Breast epithelium (tissue), 4 donors: ENCODE measurements at places on chromosomes 7 and 10.

- DNase-seq, result no peak
Observed at GRCh38 chr10:33142295-33142694, 184.3 kb upstream of the ITGB1 start.

DNA sequence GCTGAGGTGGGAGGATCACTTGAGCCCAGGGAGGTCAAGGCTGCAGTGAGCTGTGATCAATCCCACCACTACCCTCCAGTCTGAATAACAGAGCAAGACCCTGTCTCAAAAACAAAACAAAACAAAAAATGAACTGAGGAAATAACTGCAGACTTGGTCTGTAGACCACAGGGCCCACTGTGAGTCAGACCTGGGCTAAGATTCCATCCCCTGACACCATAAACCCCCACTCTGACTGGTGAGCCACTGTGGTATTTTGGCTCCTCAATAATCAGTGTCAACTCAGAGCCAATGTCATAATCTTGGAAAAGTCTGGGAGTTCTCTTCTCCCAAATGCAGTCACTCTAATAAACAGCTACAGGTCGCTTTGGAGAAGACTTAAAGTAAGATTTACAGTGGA lies 24.0 kb upstream of the ERCC6 start:
- DNase-seq, result no peak

DNA sequence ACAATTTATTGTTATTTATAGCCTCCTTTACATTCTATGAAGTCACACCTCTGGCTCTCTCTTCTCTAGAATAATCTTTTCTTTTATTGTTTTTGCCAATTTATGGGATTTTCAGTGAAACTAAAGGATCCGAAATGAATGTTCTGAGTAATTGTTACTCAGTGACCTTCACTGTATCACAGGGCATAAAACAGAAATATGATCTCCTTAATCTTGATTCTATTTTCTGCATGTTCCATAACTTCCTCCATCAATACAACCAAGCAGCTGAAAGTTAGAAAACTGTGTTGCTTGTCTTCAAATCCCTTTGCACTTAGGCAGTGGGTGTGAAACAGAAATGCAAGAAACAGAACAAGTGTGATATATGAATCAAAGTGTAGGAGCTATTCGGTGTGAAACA lies 57.4 kb upstream of the FERD3L start:
- no peak for DNase-seq

DNA sequence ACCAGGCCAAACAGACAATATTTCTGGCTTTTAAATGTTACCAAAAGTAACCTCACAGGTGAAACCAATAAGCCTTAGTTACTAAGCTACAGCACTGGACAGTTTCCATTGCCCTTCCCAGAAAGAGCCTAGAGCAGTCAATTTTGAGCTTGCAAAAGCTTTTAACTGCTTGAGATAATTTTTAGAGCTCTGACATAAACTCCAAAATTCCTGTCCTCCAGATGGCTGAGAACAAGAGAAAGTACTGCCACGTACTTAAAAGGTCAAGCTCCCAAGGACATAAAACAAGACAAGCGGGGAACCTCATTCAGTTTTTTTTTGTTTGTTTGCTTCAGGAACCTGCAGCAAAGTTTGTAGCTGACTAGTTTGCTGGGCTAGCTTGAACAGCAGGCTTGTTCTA lies 54.1 kb downstream of the BBS9 start:
- DNase-seq, result no peak

GRCh38 chr7:96004578-96004977 lies 232.2 kb downstream of the DYNC1I1 start:
- no peak for DNase-seq

- no peak for DNase-seq
Observed at GRCh38 chr10:1395481-1396296, 339.5 kb downstream of the WDR37 start.

- DNase-seq, result no peak
Observed at GRCh38 chr7:149209518-149210269, 14.3 kb downstream of the ZNF282 start.

DNA sequence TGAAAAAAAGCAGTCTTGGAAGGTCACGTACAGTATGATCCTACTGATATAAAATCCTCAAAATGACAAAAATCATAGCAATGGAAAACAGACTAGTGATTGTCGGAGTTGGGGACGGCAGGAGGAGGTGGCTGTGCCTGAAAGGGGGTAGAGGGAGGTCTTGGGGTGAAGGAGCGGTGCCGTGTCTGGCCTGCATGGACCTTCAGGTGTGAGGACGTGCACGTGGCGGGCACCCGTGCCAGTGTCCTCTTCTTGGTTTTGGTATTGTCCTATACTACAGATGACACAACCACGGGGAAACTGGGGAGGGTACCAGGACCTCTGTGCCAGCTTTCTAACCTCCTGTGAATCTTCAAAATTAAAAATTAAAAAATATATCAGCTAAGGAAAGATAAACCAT lies 73.0 kb downstream of the COBL start:
- DNase-seq, result no peak

GRCh38 chr10:29611781-29612381 lies 22.9 kb downstream of the SVIL start:
- DNase-seq, result no peak

- no peak for DNase-seq
Observed at GRCh38 chr10:122494833-122495232, 33.5 kb downstream of the HTRA1 start.

DNA sequence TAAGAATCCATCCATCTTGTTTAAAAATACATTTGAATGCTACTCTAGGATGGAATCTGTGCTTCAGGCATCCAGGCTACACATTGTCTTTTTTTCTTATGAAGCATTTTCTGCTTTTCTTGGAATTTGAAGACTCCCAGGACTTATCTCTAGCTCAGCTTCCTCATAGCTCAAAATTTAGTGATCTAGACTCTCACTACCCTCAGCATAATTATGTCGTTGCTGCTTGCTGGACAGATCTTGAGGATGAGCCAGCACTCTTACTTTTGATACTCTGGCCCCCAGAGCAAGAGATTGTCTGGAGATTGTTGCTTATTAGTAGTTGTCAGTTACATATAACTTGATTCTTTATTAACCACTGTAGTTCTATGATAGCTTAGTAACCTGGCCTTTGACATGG lies 83.3 kb upstream of the FGL2 start:
- no peak for DNase-seq

- DNase-seq, result no peak
Observed at GRCh38 chr7:2404714-2405119, 1.3 kb downstream of the CHST12 start.

GRCh38 chr10:1070919-1071318 lies 14.7 kb downstream of the WDR37 start:
- no peak for DNase-seq

GRCh38 chr7:11170863-11171568 lies 197.3 kb downstream of the PHF14 start:
- no peak for DNase-seq

- DNase-seq, result peak; percentile 74
Observed at GRCh38 chr10:51074238-51075028, at the start of gene PRKG1. Gene PRKG1 (plus strand): TSS chr10:51074487.

- DNase-seq, result no peak
Observed at GRCh38 chr7:158976468-158976848, 120.1 kb downstream of the DYNC2I1 start.

DNA sequence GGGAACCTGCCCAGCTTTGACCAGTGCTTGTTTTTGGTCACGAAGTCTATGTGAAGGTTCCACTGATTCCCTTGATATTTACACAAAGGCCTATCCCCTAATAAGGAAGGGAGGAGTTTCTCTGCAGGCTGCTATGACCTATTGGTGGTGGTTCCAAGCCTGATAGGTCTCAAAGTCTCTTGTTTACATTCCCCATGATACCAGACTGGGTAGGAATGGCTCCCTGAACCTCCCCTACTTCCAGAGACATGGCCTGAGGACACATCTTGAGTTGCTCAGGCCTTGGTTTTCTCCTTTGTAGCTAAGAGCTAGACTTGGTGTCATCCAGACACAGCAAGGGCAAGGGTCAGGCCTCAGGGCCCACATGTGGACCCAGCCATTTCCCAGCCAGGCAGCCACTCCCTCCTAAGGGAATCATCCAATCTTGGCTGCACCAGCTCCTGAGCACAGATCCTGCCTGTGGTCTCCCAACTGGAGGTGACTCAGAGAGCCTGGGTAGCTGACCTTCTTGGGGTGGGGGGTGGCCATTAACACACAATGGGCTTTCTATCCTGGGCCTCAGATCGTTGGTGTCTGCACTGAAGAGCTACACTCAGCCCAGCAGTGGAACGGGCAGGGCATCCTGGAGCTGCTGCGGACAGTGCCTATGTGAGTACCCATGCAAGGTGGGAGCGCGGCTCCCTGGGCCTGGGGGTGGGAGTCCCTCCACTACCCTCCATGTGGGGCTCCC lies 51.0 kb upstream of the TRIM8 start:
- DNase-seq, result no peak

DNA sequence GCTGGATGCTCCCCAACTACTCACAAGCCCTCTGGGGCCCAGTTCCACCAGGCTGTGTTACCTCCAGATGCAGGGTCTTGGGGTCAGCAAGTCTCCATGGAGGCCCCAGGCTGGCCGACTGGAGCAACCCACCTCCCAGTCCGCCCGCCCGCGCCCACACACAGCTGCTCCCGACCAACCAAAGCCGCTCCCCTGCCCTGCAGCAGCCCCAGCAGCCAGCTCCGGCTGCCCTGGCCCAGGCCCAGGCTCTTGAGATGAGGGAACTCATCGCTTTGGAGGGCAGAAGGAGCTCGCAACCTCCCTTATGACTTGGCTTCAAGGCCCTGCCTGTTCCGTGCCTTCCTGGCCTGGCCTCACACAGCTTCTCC lies 47.2 kb downstream of the LRRC20 start:
- no peak for DNase-seq
